ENCODE measurements at places on chromosomes 1 and 21. TPM values are rescaled to one million over a fixed set of nuclear protein-coding genes. Genes with fewer than 3 reads are reported as not detected.

Gene AGBL4
- not detected for total RNA-seq

Gene IGSF3
- total RNA-seq, result 46.5 TPM

Gene TSHB
- total RNA-seq, result not detected

Gene CFH
- 126 TPM for total RNA-seq

Gene F5
- 0.62 TPM for total RNA-seq

DNA sequence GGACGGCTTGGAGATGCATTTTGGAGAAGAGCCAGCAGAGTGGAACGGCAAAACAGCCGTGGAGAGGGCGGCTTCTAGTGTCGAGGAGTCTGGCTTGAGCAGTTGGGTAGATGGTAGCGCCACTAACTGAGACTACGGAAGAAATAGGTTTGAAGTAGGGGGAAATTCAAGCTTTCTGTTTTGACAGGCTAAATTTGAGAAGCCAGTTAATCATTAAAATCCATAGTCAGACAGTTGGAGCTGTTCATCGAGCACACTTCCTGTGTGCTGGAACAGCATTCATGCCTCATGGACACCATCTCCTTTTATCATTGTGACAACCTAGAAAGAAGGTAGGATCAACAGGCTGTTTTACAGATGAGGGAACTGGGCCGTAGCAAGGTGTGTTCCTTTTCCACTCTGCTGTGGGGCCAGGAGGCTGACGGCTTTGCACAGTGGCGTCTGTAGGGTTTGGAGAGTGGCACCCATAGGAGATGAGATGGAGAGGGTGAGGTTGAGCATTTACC is 3.4 kb upstream of the PKLR start:
- DNase-seq, result no peak

DNA sequence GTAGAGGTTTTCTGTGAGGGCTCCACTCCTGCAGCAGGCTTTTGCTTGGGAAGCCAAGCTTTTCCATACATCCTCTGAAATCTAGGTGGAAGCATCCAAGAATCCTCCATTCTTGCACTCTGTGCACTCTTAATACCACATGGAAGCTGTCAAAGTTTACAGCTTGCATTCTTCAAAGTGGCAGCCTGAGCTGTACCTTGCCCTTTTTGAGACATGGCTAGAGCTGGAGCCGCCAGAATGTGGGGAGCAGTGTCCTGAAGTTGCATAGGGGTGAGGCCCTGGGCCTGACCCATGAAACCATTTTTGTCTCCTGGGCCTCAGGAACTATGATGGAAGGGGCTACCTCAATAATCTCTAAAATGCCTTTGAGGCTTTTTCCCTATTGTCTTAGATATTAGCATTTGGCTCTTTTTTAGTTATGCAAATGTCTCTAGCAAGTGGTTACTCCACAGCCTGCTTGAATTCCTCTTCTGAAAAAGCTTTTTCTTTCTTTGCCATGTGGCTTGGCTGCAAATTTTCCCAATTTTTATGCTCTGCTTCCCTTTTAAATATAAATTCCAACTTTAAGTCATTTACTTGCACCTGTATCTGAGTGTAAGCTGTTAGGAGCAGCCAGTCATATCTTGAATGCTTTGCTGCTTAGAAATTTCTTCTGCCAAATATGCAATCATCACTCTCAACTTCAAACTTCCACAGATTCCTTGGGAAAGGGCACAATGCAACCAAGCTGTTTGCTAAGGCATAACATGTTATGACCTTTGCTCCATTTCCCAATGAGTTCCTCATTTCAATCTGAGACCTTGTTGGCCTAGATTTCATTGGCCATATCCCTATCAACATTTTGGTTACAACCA is 92.1 kb upstream of the ARTN start:
- DNase-seq, result no peak

DNA sequence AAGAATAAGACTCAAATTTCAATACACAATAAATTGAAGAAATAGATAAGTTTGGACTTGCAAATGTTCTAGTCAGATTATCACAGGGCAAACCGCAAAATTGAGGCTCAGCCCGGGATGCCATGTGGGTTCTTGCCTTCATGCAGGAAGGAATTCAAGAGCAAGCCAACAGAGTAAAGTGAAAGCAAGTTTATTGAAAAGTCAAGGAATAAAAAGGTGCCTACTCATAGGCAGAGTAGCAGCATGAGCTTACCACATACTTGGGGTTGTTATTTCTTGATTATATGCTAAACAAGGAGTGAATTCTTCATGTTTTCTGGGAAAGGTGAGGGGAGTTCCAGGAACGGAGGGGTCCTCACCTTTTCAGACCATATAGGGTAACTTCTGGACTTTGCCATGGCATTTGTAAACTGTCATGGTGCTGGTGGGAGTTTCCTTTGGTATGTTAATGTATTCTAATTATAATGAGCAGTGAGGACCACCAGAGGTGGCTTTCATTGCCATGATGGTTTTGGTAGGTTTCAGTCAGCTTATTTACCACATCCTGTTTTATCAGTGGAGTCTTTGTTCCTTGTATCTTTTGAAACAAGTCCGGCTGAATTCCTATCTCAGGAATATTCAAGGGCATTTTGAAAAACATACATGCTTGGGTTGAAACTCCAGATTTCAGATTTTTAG is 2.0 kb upstream of the OR2AK2 start:
- no peak for DNase-seq

DNA sequence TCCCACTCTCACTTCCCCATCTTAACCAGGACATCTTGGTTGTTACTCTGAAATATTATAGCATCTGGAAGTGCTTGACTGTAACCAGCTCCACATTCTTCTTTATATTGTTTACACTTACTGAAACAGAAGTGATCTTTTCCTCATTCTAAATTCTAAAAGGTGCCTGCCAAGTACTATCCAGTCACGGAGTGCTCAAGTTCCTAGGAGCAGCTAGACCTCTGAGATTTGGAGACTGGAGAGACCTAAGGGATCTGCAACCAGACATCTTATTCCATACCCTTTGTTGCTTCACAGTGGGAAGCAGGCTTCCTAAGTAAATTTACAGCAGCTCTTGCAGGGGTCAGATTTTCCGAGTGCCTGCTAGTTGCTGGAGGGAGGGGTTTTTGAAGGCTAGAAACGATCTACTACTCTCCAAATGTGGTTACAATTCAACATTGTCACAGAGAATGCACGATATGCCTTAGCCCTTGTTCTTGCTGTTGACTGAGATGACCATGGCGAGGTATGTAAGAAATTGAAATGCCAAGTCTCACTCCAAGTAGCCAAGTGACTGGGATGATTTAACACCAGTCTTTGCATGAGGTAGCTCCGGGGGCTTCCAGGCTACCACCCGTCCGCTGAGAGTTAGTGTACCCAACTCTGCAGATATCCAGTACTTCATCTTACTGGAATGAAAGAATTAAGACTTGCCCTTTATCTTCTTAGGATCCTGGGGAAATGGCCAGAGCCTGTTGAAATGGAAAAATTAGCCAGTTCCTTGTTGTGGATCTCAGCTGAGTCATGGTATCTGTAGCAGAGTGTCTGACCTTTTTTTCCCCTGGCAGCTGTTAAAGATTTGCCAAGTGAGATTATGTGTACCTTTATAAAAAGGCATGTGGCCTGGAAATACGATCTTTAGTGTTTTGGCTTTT is 150.8 kb downstream of the MAST2 start:
- DNase-seq, result peak; percentile 51

- DNase-seq, result no peak
Observed at GRCh38 chr1:221667504-221667903, 74.4 kb downstream of the DUSP10 start.

DNA sequence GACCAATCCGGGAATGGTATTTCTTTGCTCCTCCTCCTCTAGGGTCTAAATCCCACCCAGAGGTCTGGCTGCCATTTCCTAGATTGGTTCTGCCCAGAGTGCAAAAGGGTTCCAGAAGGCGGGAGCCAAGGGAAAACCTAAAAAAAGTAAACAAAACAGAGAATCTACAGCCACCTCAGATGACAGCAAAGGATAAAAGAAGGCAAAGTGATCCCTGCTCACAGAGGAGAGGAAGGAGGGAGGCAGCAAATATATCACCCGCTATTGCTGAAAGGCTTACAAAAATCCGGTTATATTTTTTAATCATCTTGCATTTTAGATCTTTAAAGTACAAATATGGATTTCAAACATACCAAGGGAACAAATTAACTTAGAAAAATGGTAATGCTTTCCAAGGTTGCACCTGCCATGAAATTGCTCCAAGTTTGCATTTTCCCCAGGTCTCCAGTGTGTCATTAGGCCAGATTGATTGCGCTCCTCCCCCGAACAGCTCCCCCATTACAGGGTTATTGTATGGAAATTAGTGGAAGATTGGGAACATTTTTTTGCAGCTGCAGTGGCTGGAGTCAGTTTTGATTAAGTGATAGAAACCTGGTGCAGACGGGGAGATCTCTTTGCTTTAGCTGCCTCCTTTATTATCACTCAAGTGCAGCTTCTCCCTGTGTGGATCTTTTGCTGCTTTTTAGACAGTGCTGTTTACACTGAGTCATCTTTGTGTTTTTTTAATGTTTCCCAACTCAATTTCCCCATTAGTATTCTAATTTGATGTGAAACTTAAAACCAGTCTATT is 280.5 kb upstream of the CAMK1G start:
- DNase-seq, result peak; percentile 74

DNA sequence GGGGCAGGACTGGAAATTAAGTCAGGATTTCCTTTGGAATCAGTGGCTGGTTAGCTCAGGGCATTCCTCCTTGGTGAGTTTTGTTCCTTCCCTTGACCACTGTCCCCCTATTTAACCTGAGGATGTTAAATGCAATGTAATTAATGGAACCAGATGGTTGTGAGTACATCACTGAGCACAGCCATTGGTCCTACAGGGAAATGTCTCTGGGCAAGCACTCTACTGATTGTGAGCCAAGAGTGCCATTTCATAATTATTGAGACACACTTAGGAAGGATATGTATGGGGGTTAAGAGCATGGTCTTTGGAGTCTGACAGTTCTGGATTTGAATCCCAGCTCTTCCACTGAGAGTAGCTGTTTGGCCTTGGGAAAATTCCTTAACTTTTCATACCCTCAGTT is 74.4 kb downstream of the SPAG17 start:
- DNase-seq, result no peak

DNA sequence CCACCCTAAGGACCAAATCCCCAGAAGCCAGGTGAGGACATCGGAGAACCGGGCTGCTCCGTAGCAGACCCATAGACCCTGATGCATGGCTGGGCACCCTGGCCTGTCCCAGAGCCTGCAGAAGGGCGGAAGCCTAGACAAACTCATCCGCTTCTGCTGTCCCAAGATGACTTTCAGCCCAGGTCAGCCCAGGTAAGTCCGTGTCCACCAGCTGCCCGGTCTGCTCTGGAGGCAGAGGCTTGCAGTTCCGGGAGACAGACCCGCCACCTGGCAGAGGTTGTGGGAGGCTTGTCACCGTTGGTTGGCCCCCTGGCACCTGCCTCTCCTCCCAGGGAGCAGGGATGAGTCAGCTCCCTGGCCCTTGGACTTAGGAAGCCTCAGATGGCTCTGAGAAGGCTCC is 22.8 kb upstream of the POFUT2 start:
- no peak for DNase-seq

DNA sequence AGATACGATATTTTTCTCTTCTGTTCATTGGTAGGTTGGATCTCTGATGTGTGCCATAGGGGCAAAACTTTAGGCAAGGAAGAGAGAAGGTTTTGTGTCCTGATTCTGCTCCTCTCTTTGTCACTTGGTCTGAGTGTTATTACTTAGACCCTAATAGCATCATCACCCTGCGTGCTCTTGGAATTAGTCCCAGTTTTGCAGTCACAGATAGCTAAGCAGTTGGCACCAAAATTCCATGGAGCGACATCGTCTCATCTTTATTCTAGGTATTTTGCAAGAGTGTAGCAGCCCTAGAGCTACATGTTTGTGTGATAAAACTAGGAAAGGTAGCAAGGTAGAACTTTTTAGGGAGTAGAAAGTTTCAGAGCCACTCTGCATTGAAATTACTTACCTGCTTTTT is 23.8 kb downstream of the PIP5K1A start:
- peak; percentile 8 for DNase-seq

DNA sequence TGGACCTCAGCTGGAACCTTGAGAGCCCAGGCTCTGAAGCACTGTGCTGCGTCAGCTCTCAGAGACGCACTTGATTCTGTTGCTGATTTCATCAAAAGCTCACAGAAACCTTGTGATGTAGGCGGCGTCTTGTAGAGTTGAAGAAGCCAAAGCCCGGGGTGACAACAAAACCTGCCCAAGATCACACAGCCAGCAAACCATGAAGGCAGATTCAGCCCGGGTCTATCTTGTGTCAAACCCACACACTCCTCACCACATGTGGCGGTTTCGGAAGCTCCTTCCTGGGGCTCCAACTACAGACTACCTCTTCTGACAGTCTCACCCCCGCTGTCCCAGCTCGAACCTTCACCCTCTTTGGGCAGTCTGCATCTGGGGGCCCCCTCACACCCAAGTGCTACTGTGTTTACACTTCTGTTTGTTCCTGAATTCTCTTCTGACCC is 50.4 kb downstream of the TENT5C start:
- no peak for DNase-seq

DNA sequence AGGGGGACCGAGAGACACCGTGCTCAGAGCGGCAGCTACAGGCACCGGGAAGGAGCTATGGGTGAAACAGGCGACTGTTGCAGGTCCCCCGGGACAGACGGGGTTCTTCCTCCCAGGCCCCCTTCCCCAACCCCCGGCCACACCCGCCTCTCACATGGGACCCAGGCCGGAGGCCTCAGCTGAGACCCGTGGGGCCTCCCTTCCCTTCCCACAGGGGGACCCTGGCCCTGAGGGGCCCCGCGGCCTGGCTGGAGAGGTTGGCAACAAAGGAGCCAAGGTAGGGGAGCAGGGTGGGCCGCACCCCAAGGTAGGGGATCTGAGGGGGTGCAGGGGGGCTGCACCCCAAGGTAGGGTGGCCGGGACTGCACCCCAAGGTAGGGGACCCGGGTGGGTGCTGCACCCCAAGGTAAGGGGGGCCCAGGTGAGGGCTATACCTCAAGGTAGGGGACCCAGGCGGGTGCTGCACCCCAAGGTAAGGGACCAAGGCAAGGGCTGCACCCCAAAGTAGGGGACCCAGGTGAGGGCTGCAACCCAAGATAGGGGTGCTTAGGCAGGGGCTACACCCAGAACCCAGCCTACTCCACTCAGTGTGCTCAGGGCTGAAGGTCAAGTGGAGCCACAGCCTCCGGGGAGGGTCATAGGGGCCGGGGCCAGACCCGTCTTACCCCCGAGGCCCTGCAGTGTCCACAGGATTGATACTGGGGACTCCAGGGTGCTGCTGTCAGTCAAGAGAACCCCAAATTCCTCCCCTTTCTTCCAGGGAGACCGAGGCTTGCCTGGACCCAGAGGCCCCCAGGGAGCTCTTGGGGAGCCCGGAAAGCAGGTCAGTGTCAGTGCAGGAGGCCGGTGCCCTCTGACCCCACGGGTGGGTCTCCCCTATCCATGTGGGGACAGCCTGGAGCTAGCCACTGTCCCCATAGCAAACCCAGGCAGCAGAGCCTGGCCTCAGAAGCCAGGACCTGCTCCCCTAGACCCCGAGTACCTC is 22.7 kb downstream of the COL6A2 start:
- no peak for DNase-seq
